ENCODE measurements at places on chromosomes 5 and 9.

DNA sequence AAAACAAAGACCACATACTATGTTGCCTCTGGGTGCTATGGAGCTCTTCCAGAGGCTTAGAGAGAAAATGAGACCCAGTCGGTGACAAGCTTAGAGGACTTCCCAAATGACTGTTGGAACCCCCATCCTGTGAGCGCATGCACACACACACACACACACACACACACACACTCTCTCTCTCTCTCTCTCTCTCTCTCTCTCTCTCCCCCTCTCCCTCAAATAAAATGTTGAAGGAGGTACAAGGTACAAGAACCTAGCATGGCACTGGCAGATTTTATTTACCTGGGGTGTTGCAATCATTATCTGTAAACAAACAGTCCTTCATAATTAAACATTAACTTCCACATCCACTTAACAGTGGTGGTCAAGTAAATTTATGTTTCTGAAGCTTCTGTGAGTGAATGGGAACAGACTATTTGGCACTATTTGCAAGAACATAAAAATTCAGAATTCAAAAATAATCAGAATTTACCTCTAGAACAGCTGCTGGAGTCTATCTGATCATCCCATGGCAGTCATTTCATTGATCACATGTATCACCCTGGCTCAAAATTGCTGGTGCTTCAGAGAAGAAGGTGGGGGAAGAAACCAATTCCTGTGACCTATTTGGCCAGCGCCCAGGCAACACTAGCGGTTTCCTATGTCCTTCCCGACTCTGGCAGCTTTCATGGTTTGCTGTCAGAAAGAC lies 24.9 kb downstream of the TRPM3 start:
- H3K4me1 ChIP-seq, result no peaks in the 10 kb centered on the region
- H3K27ac ChIP-seq, result no peak overlapping the region
- H3K27me3 ChIP-seq, result no peaks in the 10 kb centered on the region
- H3K36me3 ChIP-seq, result no peaks in the 10 kb centered on the region
- no peak for DNase-seq

DNA sequence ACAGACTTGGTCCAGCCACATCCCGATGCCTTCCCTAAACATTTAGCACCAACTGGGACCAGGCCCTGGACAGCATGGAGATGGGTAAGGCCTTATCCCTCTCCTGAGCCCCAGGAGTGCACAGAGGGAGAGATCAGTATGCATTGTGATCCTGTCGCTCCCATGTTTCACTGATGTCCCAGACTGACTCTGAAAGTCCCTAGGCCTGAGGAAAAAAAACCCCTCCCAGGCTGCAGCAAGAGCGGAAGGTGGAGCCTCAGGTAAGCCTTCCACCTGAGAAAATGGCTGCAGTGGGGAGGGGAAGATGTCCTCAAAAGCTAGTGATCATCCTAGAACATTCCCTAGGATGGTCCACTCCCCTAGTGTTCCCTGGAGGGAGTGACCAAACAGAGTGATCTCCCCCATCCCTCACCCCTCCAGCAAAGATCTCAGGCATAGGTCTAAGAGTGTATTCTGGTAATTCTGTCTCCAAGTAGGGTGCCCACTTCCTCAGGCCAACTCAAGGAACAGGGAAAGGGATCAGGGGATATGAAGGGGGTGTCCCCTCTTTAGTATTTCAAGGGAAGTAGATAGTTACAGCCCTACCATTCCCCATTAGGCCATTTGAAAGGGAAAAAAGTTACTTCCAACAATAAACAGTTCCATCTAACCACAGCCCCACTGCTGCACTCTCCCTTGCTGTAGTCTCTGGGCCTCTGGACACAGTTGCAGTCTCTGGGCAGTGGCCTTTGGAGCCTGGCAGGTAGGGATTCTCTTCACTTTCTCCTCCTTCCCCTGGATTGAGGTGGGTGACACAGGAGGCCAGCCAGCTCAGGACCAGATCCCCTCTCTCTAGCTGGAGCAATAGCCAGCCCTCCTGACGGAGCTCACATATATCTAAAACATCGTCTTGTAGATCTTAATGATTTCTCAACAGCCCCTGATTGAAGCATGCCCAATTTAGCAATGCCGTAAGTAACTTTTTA lies 6.8 kb upstream of the CXXC5 start:
- no peak overlapping the region for H3K27ac ChIP-seq
- no peaks in the 10 kb centered on the region for H3K27me3 ChIP-seq
- no peak for DNase-seq
- peaks cover 32% of the 10 kb centered on the region for H3K4me1 ChIP-seq
- H3K36me3 ChIP-seq, result no peaks in the 10 kb centered on the region
- no peak overlapping the region for H3K4me3 ChIP-seq

- peaks cover 27% of the 10 kb centered on the region for H3K4me1 ChIP-seq
- peaks cover 60% of the 10 kb centered on the region for H3K27me3 ChIP-seq
- DNase-seq, result no peak
Observed at GRCh38 chr5:135027266-135027696, 6.7 kb downstream of the PITX1 start.

GRCh38 chr5:73531356-73531755 lies 33.1 kb downstream of the BTF3 start:
- DNase-seq, result no peak
- H3K27me3 ChIP-seq, result peaks cover 23% of the 10 kb centered on the region
- no peaks in the 10 kb centered on the region for H3K4me1 ChIP-seq
- H3K27ac ChIP-seq, result peak overlapping the region; percentile 6

DNA sequence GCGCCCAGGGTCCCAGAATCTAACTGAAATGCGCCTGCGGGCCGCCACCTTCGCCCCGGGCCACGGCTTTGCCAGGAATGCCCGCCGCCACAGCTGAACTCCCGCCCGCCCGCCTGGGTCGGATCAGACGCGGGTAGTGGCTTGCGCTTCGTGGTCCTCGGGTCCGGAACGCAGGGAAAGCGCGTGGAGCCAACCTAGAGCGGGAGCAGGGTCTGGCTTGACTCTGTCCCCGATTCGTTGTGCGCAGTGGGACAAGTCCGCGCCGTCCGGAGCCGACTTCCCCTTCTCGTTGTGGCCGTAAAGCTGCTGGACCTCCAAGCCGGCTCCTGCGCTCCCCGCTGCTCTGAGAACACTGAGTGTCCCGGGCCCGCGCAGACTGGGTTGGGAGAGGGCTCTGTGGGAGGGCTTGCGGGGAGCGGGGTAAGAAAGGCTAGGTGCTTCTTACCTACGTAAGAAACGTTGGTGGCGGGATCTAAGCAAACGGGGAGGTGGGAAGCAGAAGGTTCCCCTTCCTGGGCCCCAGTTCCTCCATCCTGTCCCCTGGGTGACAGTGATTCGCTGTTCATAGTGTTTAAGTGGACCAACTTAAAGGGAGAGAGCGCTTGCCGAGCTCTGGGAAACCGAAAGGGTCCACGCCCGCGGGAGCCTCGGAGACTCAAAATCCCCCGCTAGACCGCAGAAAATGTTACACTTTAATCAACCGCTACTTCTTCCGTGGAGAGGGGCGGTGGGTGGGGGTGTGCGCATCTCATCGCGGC lies 4.4 kb upstream of the FOXE1 start:
- H3K27ac ChIP-seq, result no peak overlapping the region
- peak overlapping the region; percentile 71 for H3K4me3 ChIP-seq
- peaks cover 7% of the 10 kb centered on the region for H3K36me3 ChIP-seq
- peak; percentile 28 for DNase-seq
- peaks cover 38% of the 10 kb centered on the region for H3K27me3 ChIP-seq
- peaks cover 32% of the 10 kb centered on the region for H3K4me1 ChIP-seq

- DNase-seq, result no peak
- H3K36me3 ChIP-seq, result peaks cover 30% of the 10 kb centered on the region
- H3K27ac ChIP-seq, result no peak overlapping the region
- no peak overlapping the region for H3K4me3 ChIP-seq
Observed at GRCh38 chr9:78267889-78268288, 29.0 kb upstream of the PSAT1 start.

DNA sequence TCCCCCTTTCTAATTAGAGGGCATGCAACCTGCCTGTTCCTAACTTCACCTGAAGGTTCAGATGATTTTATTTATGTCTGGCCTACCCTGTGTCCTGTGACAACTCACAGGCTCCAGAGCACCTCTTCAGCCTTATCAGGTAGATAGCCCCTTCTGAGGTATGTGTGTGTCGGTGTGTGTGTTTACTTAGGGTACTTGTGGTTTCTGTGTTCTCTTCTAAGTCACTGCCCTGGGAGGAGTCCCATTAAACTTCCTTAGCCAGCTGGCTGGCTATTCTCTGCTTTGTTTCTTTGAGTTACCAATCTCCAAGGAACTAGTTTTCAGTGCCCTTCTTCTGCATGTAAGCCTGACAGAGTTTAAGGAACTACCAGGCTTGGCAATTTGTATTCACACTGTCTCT lies 74.9 kb downstream of the UNC13B start:
- H3K4me3 ChIP-seq, result no peak overlapping the region
- no peaks in the 10 kb centered on the region for H3K4me1 ChIP-seq
- peaks cover 7% of the 10 kb centered on the region for H3K27me3 ChIP-seq
- no peaks in the 10 kb centered on the region for H3K36me3 ChIP-seq
- DNase-seq, result no peak

DNA sequence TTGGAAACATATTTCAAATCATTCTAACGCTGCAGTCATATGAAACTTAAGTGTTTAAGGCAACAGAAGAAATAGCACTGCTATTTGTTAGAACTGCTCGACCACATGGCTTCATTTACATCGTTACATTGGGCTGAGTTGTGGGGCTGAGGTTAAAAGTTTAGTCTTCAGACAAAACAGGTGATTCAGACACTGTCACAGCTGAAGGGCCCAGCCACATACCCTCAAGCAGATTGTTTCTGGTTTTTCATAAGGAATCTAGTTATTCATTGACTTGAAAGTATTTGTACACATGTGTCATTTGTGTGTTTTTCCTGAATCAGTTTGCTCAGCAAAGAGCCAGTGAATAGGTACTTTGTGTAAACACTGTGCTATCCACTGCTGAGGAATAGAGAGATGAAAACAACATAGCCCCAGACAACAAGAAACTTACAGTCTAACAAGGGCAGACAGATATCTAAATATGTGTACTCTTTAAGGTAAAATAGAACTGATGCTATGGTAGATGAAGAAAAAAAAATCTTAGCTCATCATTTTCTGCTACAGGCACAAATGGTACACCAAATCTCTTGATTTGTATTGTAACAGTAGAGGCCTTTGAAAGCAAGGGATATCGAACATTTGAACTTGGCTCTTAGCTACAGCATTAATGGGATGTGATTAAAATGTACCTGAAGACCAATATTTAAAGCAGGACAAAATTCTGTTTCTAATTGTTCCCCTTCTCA lies 357.6 kb upstream of the RPS23 start:
- H3K4me3 ChIP-seq, result no peak overlapping the region
- H3K36me3 ChIP-seq, result no peaks in the 10 kb centered on the region
- no peaks in the 10 kb centered on the region for H3K4me1 ChIP-seq
- no peak for DNase-seq

GRCh38 chr5:130074820-130075219 lies 170.6 kb downstream of the CHSY3 start:
- no peaks in the 10 kb centered on the region for H3K36me3 ChIP-seq
- H3K4me1 ChIP-seq, result no peaks in the 10 kb centered on the region
- no peak overlapping the region for H3K27ac ChIP-seq
- H3K4me3 ChIP-seq, result no peak overlapping the region
- H3K27me3 ChIP-seq, result no peaks in the 10 kb centered on the region
- DNase-seq, result no peak

DNA sequence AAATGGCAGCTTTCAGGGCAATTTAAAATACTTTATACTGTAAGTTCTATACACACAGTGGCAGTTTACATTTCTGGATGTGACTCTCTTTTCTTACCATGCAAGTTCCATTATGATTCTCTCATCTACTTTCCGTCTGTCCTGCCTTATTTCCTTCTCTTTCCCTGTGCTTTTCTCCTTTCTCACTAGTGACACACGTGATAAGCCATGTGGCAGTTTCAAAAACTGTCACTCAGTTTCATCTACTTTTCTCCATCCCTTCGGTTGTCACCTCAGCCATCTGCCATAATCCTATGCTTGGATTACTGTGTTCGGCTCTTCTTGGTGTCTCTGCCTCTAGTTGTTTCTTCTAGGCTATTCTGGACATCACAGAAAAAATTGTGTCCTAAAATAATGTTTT lies 46.8 kb upstream of the ATG10 start:
- DNase-seq, result no peak
- H3K4me1 ChIP-seq, result no peaks in the 10 kb centered on the region
- no peak overlapping the region for H3K27ac ChIP-seq
- H3K27me3 ChIP-seq, result no peaks in the 10 kb centered on the region
- H3K4me3 ChIP-seq, result no peak overlapping the region

DNA sequence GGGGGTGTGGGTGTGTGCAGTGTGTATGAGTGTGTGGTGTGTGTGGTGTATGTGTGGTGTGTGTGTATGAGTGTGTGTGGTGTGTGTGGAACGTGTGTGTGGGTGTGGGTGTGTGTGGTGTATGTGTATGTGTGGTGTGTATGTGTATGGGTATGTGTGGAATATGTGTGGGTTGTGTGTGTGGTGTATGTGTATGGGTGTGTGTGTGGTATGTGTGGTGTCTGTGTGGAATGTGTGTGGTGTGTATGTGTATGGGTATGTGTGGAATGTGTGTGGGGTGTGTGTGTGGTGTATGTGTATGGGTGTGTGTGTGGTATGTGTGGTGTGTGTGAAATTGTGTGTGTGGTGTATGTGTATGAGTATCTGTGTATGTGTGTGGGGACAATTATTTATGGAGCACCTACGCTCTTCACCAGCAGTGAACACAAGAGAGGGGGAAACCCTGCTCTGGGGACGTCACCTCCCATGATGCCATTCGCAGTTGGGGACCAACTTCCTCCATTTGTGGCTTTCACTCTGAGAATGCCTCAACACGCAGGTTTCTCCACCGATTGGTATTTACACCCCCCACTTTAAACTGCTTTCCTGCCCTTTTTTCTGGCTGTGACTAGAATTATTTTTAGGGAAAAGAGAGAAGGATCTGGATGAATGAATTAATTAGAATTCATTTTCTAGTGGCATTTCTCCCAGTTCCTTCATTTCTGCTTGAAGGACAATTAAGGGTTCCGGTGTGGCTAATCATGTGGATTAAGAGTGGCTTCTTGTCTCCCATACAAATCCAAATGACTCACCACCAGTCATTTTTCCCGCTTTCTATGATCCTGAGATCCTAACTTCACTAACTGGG lies 238.1 kb downstream of the ROR2 start:
- no peak overlapping the region for H3K4me3 ChIP-seq
- no peak overlapping the region for H3K27ac ChIP-seq
- peaks cover 5% of the 10 kb centered on the region for H3K36me3 ChIP-seq
- no peaks in the 10 kb centered on the region for H3K4me1 ChIP-seq
- peaks cover 12% of the 10 kb centered on the region for H3K27me3 ChIP-seq

GRCh38 chr9:85871008-85871407 lies 69.9 kb upstream of the NAA35 start:
- H3K36me3 ChIP-seq, result no peaks in the 10 kb centered on the region
- H3K4me1 ChIP-seq, result peaks cover 5% of the 10 kb centered on the region
- H3K4me3 ChIP-seq, result no peak overlapping the region
- no peak overlapping the region for H3K27ac ChIP-seq
- DNase-seq, result no peak
- no peaks in the 10 kb centered on the region for H3K27me3 ChIP-seq

GRCh38 chr5:80152778-80153177 lies 103.1 kb downstream of the SERINC5 start:
- H3K27ac ChIP-seq, result peak overlapping the region; percentile 97
- H3K36me3 ChIP-seq, result peaks cover 48% of the 10 kb centered on the region
- peak; percentile 35 for DNase-seq

DNA sequence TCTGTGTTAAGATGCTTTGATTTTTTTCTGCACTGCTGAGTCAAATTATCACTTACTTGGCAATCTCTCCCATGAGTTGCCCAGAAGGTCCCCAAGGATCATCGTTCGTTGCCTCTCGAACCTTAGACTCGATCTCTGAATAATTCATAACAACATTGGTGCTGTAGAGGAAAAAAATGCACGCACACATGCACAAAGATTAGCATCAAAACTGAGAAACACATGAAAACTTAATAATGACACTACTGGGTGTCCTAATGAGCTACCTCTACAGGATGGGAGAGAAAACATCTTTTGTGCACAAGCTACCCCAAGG lies 41.6 kb downstream of the CLINT1 start:
- peaks cover 20% of the 10 kb centered on the region for H3K4me1 ChIP-seq
- H3K27ac ChIP-seq, result no peak overlapping the region
- no peak for DNase-seq
- H3K27me3 ChIP-seq, result no peaks in the 10 kb centered on the region
- peaks cover 37% of the 10 kb centered on the region for H3K36me3 ChIP-seq
- no peak overlapping the region for H3K4me3 ChIP-seq
